ENCODE measurements at places on chromosomes 16 and 17. TPM values are rescaled to one million over a fixed set of nuclear protein-coding genes. Genes with fewer than 3 reads are reported as not detected.
A peak's percentile ranks its signal among the peaks of the same experiment; 100 is the strongest.

- DNase-seq = peak; percentile 73
Measured at GRCh38 chr16:10737068-10737625, 6.5 kb upstream of the NUBP1 start.

DNA sequence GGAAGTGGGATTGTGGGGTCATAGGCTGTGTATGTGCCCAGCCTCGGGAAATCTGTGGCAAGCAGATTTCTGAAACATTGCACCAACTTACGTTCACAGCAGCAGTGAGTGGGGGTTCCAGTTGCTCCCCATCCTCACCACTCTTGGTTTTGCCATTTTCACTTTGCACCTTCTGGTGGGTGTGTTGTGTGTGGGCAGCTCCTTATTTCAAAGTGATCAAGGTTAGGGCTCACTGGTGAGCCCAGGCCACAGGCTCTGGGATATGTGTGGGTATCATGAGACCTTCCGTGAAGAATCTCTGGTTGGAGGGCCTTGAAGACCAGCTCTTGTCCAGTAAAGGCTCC lies 29.5 kb upstream of the PRM1 start:
- DNase-seq = no peak

DNA sequence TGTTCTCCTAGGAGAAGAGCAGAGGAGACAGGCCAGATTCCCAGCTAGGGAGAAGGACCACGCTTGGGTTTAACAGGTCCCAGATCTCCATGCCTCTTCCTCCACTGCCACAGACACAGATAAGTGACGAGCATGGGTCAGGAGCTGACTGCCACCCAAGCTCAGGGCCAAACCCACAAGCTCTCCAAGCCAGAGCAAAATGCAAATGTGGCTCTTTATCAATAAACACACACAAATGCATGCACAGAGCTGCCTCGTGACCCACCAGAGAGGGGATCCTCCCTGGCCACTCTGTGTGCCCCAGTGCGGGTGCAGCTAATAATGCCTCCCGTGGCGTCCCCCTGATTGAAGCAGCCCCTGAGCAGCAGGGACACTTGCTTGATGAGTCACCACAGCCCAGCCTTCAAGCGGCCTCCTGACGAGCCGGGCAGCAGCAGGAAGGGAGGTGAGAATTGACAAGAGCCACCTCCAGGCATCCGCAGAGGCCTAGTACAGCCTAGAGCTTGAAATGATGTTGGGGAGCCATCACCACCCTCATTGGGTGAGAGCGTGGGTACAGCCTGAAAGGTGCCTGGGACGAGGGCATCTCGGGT lies 143.9 kb downstream of the CCDC182 start:
- DNase-seq = peak; percentile 11

DNA sequence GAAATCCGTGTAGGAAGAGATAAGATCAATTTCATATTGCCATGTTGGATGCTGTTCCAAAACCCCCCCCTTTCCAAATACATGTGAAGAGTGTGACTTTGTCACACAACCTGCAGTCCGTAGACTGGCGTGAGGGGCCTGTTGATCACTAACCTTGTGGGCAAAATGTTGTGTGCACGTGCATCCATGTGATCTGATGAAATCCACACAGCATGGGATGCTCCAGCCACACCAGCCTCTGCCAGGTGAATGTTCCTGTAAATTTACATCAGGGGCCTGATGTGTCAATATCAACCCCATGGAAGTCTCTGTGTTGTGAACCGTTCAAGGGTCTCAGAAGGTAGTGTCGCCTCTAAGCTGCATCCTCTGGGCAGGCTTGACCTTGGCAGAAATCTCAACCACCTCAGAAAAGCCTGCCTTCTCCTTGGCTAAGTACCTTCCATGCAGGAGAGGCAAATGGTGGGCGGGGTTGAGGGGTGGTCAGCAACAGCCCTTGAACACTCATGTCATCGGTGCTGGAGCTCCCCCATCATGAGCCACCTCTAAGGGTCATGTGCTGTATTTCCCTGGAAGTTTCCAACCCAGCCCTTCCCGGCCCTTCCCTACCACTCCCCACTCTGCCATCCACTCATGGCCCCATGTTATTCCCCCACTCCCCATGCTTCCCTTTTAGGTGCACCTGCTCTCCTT lies 78.2 kb upstream of the DNAH17 start:
- no peak for DNase-seq

DNA sequence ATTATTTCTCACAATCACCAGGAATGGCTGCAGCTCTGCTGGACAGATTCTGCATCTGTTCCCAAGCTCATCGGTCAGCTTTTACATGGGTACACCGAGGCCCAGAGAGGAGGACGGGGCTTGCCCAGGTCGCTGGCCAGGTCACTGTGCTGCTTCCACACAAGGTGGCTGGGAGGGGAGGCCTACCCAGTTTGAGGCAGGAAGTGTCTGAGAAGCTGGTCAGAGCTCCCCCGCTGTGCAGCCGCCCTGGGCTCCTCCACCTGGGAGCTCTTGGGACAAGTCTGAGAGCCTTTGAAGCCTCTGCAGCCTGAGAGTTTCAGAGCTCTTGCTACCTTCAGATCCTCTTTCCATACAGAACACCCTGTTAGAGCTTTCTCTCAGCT lies 143.3 kb downstream of the CLEC16A start:
- DNase-seq = no peak

DNA sequence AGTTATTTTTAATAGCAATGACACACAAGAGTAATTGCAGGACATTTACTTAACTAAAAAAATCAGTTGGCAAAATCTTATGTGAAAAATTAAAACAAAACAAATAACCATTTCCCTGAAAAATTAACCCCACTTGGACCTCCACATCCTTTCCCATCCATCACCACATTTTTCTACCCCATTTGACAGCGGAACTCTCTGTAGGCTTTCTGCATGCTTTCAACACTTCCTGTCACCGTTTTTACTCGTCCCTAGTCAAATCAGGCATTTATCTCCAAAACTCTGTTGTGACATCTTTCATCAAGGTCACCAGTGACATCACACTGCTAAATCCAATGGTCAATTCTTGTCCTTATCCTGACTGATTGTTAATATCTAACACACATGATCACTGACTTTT lies 27.5 kb downstream of the KCNJ16 start:
- no peak for DNase-seq

Gene CAVIN1
- 0.03 TPM for polyA plus RNA-seq

Gene IL34
- polyA plus RNA-seq = not detected
